ENCODE measurements at places on chromosomes 4 and X. TPM values are rescaled to one million over a fixed set of nuclear protein-coding genes. Genes with fewer than 3 reads are reported as not detected.

HMGN5 gene
- 0.30 TPM for total RNA-seq

SMIM31 gene
- total RNA-seq, result not detected

FAT1 gene
- total RNA-seq, result 14.9 TPM

IBSP gene
- total RNA-seq, result not detected

MSN gene
- total RNA-seq, result 359 TPM

GABRA4 gene
- total RNA-seq, result not detected

MAGEA9B gene
- total RNA-seq, result not detected

ZFP42 gene
- total RNA-seq, result not detected

PLXNB3 gene
- 1.3 TPM for total RNA-seq

SLC9B1 gene
- total RNA-seq, result 0.46 TPM

TEX13B gene
- total RNA-seq, result not detected

TCEAL7 gene
- 18.4 TPM for total RNA-seq

TMEM47 gene
- total RNA-seq, result 36.7 TPM

HMGB3 gene
- 48.9 TPM for total RNA-seq

TMPRSS11B gene
- total RNA-seq, result not detected

HSFX3 gene
- total RNA-seq, result not detected

KLHL4 gene
- 27.0 TPM for total RNA-seq

HTR2C gene
- total RNA-seq, result not detected

Data from epithelial cell of umbilical artery (primary cell).